ENCODE measurements at places on chromosomes 7 and 10.

GRCh38 chr10:131822013-131822691 lies 78.7 kb upstream of the PPP2R2D start:
- DNase-seq = no peak

GRCh38 chr10:105974803-105975456 lies 1189.6 kb downstream of the SORCS1 start:
- no peak for DNase-seq

DNA sequence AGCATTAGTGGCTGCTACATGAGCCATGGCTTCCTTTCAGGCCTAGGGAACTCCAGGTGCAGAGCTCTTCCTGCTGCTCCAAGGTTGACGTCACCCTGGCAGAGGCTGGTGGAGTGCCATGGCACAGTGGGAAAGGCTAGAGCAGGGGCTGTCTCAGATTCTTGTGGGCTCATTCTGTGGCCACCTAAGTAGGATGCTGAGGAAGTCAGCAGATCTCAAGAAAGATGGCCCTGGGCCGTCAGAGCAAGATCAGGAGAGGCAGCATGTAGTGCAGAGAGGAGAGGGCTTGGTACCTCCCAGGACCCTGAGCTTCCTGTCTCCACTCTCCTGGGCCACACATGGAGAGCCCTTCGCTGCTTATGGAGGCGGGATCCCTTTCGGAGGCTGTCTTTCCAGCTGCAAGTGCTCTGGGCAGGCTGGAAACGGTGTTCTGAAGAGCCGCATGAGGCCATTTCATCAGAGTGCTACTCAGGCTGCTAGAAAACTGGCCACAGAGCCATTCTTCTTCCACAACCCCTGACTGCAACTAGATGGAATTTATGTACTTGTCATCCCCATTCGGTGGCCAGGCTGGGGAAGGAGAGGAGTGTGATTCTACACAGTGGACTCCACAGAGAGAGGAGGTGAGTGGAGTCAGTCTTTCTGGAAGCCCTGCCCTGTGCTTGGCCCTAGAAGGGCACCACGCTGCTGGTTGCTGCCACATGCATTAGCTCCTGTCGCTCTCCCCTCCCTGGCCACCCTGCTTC lies 304.2 kb downstream of the RPS24 start:
- no peak for DNase-seq

- no peak for DNase-seq
Observed at GRCh38 chr10:24251547-24251946, 42.6 kb downstream of the KIAA1217 start.

DNA sequence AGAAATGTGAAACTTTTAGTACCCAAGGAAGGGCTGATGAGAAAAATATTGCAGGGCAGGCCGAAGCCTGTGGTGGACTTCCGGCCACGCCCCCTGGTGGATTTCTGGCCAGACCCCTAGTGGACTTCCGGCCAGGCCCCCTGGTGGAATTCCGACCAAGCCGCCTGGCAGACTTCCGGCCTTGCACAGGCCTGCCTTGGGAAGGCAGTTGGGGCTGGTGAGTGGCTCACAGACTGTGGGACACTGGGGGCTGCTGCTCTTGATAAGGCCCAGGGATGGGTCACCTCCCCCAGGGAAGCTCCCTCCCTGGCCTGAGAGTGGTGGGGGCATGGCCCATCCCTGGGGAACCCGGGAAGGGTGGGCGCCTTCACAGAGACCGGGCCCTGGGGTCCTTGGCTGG lies 116.4 kb upstream of the MKI67 start:
- DNase-seq = no peak

DNA sequence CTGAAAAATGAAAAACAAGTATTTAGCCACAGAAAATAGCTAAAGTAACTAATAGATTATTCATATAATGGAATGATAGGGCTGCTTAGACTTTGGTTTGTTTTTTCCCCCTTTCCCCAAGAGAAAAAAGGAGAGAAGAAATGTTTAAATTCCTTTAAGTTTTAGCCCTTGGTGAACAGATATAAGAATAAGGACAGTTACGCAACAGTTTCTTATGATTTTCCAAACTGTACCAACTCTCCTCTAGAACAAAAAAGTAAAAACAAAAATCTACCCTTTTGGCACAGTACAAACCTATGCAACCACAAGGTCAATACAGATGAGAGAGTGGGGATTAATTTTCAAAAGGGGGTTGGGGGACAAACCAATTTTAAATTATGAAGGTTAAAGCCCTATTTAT lies 227.7 kb downstream of the CHCHD3 start:
- DNase-seq = no peak

GRCh38 chr7:151311294-151311864 lies 30.2 kb upstream of the NUB1 start:
- no peak for DNase-seq

GRCh38 chr7:91929463-91929862 lies 11.2 kb upstream of the AKAP9 start:
- no peak for DNase-seq

GRCh38 chr7:121525155-121525819 lies 129.2 kb upstream of the FAM3C start:
- no peak for DNase-seq

DNA sequence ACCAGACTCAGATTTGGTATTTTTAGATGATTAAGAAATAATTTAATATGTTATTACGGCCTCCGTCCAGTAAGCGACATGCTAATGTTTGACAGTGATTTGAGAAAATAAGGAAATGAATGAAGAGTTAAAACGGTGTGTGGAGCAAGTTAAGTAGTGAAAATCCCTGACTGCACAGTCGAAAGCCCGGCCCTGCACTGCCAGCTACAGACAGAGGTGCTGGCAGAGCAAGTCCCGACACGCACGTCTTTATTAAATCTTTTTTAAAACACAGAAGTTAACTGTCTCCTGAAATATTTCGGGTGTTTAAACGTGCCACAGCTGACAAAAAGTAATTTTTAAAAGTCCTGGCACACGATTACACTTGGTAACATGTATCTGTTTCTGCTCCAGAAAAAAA lies 293.4 kb upstream of the RNF32 start:
- DNase-seq = no peak

GRCh38 chr7:134370135-134370534 lies 53.4 kb upstream of the SLC35B4 start:
- no peak for DNase-seq

GRCh38 chr10:78511324-78512204 lies 477.9 kb downstream of the RPS24 start:
- no peak for DNase-seq

DNA sequence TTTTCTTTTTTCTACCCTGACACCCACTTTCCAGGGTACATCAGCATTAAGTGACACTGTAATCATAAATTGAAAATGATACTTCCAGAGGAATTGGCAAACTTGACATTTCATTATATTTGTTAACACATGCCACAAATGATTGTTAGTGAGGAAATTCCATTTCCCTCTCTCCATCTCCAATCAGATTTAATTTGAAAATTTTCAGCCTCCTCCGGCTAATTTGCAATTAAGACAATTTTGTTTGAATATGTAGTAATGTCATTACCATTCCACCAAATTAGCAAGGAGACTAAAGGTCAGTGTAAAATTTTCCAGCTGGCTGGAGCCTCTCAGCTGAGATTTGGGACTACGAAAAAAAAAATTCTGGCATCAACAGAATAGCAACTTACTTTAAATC lies 242.7 kb downstream of the FOXP2 start:
- DNase-seq = no peak

- DNase-seq = no peak
Observed at GRCh38 chr7:51101111-51101757, 215.4 kb downstream of the COBL start.

GRCh38 chr7:103080923-103081322 lies 6.0 kb downstream of the ARMC10 start:
- DNase-seq = no peak

DNA sequence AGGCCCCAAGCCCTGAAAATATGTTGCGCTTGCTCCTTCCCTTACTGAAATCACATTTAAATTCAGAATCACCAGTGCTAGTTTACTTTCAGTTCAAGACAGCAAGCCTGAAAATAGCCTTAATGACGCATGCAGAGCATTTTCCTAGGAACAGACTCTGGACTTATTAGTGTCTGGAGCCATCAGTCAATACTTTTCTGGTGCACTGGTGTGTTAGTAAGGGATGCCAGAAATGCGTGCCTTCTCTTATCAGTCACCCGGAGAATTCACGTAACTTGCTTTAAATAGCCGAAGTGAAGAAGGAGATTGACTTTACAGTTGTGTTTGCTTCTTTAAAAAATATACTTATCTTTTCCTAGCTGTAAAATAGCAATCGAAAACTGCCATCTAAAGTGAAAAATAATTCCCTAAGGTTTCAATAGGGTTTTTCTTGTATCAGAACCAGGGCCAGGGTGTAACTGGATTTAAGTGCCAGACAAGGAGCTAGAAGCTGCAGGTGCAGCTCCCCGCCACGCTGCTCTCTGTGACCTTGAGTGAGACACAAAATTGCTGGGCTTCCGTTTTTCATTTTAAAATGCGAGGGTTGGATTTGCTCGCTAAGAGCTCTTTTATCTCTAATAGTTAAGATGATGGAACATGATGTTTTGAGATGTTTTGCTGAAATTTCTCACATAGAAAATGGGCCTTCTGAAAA lies 177.8 kb downstream of the NSUN6 start:
- DNase-seq = no peak

DNA sequence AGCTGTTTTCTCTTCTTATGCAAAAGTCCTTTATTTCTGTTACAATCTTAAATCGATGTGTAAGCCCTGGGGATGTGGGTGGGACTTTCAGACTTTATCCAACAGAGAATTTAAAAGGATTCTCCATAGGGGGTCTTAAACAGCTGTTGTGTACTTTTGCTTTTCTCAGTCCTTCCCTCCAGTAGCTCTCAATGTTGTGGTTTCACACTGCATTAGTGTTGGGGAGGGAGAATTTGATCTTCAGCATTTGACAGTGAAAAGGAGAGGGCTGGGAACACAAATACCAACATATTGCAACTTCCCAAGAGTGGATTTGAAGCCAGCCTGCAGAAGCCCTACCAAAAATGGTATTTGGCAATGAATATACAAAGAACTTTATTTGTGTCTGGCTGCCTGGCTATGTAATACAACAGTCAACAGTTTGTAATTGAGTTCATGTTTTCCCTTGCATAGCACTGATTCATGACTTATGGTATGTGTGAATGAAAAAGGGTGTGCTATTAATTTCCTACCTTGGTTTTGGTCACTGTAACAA lies 80.1 kb upstream of the CAPZA2 start:
- no peak for DNase-seq

- DNase-seq = no peak
Observed at GRCh38 chr10:33638374-33638773, 303.9 kb upstream of the NRP1 start.

- DNase-seq = no peak
Observed at GRCh38 chr7:150973571-150974451, 4.3 kb downstream of the KCNH2 start.

DNA sequence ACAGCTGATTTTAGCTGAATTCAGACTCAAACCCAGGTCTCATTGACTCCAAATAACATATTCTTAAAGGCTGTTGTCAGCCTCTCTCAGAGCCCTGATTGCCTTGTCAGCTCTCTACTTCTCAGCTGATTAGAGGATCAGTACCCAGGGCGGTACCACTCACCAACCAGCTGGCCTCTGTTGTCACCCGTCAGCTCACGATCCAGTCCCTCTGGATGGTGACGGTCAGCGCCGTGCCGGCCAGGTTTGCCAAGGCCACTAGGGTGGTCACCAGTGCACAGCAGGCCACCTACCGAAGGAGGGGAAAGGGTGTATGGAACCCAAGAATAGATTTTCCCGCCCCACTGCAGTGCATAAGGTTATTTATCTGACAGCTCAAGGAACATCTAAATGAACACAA lies 52.3 kb upstream of the TOMM7 start:
- DNase-seq = no peak

- DNase-seq = no peak
Observed at GRCh38 chr10:59980356-59980755, 74.0 kb upstream of the CCDC6 start.

GRCh38 chr10:12006671-12007070 lies 35.9 kb downstream of the UPF2 start:
- DNase-seq = no peak

GRCh38 chr10:34131152-34131551 lies 683.9 kb downstream of the PARD3 start:
- no peak for DNase-seq

- no peak for DNase-seq
Observed at GRCh38 chr10:23437963-23438546, 820 bp upstream of the OTUD1 start.

- no peak for DNase-seq
Observed at GRCh38 chr10:99233000-99233688, 2.5 kb downstream of the HPSE2 start.

DNA sequence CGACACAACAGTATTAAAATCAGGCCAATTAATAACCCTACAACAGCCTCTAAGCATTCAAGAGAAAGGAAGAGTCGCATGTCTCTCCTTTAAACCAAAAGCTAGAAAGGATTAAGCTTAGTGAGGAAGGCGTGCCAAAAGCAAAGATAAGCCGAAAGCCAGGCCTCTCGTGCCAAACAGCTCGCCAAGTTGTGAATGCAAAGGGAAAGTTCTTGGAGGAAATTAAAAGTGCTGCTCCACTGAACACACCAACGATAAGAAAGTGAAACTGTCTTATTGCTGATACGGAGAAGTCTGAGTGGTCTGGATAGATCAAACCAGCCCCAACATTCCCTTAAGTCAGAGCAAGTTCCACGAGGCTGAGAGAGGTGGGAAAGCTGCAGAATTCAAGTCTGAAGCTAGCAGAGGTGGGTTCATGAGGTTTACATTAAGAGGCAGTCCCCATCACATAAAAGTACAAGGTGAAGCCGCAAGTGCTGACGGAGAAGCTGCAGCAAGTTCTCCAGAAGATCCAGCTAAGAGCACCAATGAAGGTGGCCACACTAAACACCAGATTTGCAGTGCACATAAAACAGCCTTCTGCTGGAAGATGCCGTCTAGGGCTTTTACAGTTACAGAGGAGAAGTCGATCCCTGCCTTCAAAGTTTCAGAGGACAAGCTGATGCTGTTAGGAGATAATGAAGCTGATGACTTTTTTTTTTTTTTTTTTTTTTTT lies 194.8 kb downstream of the MAD1L1 start:
- DNase-seq = no peak

GRCh38 chr7:47232751-47233412 lies 349.0 kb downstream of the TNS3 start:
- no peak for DNase-seq
